ENCODE measurements at places on chromosomes 3 and 15.

DNA sequence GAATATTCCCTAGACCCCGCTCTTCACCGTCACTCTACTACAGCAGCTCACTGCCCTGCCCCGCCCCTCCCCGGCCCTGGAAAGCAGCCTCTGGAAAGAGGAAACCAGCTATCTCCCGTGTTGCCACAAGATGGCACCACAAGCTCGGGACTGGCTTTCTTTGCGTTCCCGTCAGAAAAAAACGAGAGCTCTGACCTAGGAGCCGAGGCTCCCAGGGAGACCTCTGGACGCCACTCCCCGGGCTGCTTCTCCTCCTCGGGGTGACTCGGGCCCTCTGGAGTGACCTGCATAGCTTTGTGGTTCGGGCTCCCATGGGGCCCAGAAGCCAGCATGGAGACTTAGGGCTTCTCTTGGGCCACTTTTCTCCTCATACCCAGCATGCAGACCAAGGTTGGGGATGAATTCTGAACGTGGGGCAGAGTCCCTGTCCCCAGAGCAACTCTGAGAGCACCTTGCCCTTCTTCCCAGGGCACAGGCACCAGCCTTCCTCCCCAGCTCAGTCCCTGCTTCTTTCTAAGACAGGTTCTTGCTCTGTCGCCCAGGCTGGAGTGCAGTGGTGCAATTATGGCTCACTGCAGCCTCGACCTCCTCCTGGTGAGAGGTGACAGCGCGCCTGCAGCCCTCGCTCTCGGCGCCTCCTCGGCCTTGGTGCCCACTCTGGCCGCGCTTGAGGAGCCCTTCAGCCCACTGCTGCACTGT, 19.0 kb downstream of the STOML1 start:
- peak; percentile 58 for DNase-seq

GRCh38 chr15:92848852-92849598, 51.1 kb upstream of the CHD2 start:
- DNase-seq, result peak; percentile 29

DNA sequence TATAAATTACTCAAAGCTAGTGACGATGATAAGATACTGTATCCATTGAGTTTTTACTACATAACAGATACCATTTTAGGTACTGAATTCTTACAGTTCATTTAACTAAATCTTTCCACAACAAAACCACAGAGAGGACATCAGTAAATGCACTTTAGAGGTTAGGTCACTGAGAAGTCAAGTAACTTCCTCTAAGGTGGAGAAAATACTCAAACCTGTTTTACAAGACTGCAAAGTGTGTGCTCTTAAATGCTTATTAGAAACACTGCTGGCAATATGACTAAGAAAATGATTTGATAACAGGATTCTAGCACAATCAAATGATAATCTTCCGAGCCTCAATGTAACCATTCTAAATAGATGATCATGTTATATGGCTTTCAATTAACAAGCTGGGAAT, 99.4 kb downstream of the UBE3A start:
- no peak for DNase-seq

- DNase-seq, result no peak
These were observed 1287.2 kb downstream of the NSUN3 start for GRCh38 chr3:95350049-95350448.

GRCh38 chr15:80760960-80761359, 18.2 kb upstream of the CEMIP start:
- DNase-seq, result no peak

DNA sequence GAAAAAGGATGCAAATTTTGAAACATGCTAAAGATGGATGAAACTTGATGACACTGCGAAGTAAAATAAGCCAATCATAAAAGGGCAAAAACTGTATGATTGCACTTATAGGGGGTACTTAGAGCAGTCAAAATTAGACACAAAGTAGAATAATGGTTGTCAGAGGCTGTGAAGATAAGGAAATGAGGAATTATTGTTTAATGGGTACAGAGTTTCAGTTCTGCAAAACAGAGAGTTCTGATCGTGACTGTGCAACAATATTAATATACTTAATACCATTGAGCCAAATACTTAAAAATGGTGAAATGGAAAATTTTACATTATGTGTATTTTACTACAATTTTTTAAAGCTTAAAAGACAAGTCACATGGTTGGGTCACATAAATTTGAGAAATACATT, 35.1 kb downstream of the UBE3A start:
- no peak for DNase-seq

- DNase-seq, result no peak
These were observed 16.2 kb downstream of the FYCO1 start for GRCh38 chr3:45979378-45979777.

- no peak for DNase-seq
These were observed 1.2 kb upstream of the HYAL1 start for GRCh38 chr3:50304601-50305000.

DNA sequence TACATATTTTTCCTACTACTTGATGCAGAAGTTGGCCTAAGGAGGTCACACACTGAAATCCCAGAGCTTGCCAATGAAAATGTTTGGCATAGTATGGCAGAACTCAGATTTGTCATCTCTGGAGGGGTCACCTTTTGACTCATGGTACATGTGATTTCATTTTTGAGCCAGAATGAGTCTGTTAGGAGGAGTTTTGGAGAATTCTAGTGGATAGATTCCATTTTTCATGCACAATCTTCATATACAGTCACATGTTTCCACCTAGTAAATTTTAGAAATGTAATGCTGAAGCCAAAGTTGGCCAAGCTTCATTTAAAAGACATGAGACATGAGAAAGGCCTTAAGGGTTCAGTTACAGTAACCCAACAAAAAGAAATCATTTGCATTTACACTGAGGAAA, 97.8 kb upstream of the IGSF10 start:
- DNase-seq, result no peak

DNA sequence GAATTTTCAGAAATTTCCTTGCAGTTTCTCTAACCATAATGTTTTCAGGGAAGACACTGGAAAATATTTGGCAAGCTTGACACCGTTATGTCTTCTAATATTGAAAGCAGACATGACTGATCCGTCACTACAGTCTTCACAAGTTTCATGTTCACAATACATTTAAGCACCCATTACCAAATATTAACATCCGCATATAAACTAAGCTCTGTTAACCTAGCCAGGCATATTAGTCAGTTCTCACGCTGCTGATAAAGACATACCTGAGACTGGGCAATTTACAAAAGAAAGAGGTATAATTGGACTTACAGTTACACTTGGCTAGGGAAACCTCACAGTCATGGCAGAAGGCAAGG, 162.7 kb upstream of the LYSMD4 start:
- DNase-seq, result no peak

GRCh38 chr3:105359098-105359762, 7.5 kb upstream of the ALCAM start:
- no peak for DNase-seq

- DNase-seq, result no peak
These were observed 83.0 kb upstream of the DLG1 start for GRCh38 chr3:197381371-197381770.

- DNase-seq, result no peak
These were observed 281.0 kb upstream of the TBL1XR1 start for GRCh38 chr3:177478170-177478867.

DNA sequence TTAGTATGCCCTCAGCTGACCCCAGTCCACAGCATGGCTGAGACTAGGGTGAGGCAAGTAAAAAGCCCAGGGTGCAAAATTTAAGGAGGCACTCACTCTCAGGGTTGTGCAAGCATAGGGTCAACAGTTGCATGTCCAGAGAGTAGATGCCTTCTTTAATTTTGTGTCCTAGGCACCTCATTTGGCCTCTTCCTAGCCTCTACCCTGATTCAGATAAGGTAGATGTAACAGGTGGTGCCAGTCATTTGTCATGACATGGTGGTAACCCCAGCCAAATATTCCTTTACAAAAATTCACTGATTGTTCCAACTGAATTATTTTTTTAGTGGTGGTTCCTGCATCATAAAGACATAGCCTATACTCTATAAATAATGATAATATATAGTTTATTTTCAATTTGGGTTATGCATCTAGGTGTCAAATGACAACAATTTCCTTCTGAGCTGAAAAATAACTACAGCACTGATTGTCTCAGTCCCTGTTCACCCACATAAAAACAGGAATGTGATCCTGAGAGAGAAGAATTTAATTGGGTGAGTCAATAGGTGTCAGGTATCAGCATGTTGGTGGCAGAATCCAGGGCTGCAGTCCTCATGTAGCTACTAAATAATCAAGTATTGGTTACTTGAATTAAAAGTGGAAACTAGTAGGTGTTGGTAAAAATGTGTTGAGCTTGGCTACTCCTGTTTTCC, 44.2 kb upstream of the TIPARP start:
- no peak for DNase-seq

DNA sequence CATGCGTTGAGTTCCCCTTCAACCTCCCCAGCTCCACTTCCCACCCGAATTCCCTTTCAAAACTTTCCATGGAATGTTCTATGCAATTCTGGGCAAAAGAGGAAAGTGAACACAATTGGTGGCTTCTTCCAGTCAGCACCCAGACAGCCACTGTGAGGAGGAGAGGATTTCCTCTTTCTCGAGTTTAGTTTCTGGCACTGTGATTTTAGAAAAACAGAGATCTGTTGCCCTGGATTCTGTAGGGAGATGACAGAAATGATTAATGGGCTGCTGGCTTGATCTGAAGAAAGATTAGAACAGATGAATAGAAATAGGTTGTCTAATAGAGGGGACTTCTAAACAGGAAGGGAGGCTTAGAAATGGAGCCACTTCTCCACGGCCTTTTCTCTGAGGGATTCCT, 172.0 kb downstream of the MCTP2 start:
- DNase-seq, result no peak

DNA sequence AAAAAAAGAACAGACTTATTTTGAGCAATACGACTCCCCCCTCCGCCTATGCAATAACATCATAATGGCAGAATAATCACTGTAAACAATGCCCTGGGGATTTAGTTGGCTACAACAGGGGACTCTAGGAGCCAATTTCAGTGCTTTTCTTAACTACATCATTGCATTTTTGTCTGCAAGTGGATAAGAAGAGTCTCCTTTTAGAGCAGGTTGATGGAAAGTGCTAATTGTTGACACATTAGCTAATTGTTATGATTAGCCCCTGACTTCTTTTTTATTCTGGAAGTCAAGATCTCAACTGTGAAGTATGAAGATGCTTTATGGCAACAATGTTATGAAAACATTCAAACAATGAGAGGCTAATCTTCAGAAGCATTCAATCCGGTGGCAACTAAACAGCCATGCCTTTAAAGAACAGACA, 121.2 kb downstream of the MECOM start:
- no peak for DNase-seq

- no peak for DNase-seq
These were observed 7.1 kb downstream of the THBS1 start for GRCh38 chr15:39587731-39588530.

- DNase-seq, result no peak
These were observed 7.0 kb upstream of the HHATL start for GRCh38 chr3:42709621-42710020.

DNA sequence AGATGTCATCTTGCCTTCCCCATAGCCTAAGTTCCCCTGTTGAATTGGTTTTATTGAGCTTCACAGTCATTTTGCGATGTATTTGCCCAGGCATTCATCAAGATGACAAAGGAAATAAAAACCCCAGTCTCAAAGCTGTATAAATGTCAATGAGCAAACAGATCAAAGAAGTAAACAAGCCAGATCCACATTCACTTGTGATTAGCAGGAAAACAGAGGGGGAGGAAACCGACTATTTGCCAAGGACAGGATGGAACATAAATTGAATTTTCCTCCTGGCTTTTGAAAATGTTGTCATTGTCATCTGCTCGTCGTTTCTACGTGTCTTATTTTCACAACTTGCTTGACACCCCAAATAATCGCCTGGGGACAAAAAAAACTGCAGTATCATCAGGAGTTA, 83.5 kb downstream of the SV2B start:
- no peak for DNase-seq

GRCh38 chr3:67382536-67382935, 271.9 kb downstream of the SUCLG2 start:
- DNase-seq, result no peak
